ENCODE measurements at places on chromosomes 3 and 15.

DNA sequence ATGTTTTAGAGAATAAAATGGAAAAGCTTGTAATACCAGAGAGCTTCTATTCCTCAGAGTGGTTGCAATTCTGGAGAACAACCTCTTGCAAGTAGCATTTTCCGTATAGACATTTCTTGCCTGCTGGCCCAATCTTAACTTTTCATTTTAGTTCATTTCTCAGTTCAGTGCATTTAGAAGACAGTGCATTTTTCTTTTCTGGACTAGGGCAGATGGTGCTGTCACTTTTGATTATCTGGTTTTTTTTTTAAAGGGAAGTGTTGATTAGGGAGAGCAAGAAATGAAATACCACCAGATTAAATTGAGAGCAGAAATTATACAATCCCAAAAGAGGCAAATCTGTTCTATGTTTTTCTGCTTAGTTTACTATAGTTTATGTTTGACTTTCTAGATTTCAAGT is 172.7 kb downstream of the GHSR start:
- peaks cover 6% of the 10 kb centered on the region for H3K4me1 ChIP-seq
- H3K27me3 ChIP-seq, result no peaks in the 10 kb centered on the region
- peaks cover 12% of the 10 kb centered on the region for H3K36me3 ChIP-seq
- H3K4me3 ChIP-seq, result no peak overlapping the region
- H3K27ac ChIP-seq, result no peak overlapping the region

GRCh38 chr3:158269942-158270341 is 160.1 kb downstream of the RSRC1 start:
- H3K27me3 ChIP-seq, result no peaks in the 10 kb centered on the region
- no peaks in the 10 kb centered on the region for H3K4me1 ChIP-seq
- no peak overlapping the region for H3K27ac ChIP-seq
- H3K4me3 ChIP-seq, result no peak overlapping the region

DNA sequence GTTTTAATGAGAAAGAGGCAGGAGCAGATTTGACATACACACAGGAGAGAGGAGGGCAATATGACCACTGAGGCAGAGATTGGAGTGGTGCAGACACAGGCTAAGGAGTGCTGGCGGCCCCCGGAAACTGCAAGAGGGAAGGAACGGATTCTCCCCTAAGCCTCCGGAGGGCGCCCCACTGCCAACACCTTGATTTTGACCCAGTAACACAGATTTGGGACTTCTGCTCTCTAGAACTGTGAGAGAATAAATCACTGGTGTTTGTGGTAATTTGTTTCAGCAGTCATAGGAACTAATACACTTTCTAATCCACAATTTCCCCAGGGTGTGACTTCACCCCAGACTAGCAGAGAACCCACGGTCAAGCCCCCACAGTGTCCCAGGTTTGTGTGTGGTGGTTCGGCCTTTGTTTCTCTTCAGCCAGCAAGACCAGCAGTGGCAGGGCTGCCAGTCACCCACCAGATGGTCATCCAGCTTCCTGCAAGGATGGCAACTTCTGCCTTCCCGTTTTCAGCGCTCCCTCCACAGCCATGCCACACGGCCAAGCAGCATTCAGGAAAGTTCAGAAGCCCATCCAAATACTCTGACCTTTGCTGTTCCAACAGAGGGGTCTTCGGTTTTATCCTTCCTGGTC is 23.6 kb upstream of the TSPAN3 start:
- no peak for ATAC-seq
- no peaks in the 10 kb centered on the region for H3K27me3 ChIP-seq
- no peaks in the 10 kb centered on the region for H3K36me3 ChIP-seq
- H3K4me3 ChIP-seq, result no peak overlapping the region
- H3K4me1 ChIP-seq, result peaks cover 4% of the 10 kb centered on the region

DNA sequence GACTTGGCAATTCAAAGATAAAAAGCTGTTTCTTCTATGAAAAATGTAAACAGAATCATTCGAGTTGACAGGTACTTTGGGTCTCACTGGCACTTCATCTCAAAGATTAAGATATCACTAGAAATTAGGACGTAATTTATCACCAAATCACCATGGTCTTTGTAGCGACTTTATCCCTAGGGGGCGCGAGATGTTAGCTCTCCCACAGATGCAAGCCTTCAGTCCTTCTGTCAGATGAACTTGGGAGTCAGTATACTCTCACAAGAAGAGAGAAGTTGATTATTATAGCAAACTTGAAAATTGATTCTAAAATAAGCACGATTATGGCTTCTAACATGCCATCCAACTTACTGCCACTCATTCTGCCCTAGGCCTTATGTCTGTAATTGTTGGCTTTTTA is 150.3 kb downstream of the ALCAM start:
- no peak overlapping the region for H3K27ac ChIP-seq
- no peak for ATAC-seq
- peaks cover 4% of the 10 kb centered on the region for H3K4me1 ChIP-seq
- H3K36me3 ChIP-seq, result peaks cover 6% of the 10 kb centered on the region
- H3K4me3 ChIP-seq, result no peak overlapping the region

DNA sequence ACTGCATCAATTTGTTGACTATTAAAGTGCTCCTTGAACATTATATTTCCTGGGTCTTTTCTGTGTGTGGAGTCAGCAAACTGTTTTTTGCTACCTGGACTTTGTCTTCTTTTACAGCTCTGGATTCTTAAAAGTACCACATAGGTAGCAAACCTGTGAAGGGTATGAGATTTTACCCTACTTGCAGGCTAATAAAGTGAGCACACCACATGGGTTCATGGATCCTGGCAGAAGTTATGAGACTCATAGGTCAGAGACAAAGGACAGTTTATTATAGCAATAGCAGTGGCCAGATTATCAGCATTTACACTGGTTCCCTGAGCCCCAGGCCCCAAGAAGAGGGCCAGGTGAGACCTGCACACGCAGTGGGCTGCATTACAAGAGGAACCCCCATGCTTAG is 8.0 kb upstream of the SACM1L start:
- no peak for ATAC-seq
- H3K4me1 ChIP-seq, result peaks cover 22% of the 10 kb centered on the region
- H3K36me3 ChIP-seq, result peaks cover 47% of the 10 kb centered on the region
- H3K27me3 ChIP-seq, result no peaks in the 10 kb centered on the region

DNA sequence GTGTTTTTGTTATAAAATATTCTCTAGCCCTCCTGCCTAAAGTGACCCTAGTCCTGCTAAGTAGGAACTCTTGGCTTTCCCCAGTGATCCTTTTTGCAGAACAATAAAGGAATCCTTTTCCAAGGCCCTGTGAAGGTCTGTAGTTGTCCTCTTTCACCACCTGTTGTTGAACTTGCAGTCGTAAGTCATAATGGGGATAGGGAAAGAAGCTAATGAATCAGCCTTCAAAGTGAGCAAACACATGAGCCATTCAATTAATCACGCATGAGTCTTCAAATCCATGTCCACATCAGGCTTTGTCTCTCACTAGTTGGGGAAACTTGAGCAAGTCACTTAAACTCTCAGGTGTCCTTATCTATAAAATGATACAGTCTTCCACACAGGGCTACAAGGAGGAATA is 27.6 kb downstream of the ZNF860 start:
- H3K4me1 ChIP-seq, result peaks cover 25% of the 10 kb centered on the region
- peaks cover 36% of the 10 kb centered on the region for H3K36me3 ChIP-seq
- no peak for ATAC-seq

GRCh38 chr15:74786551-74787165 is 4.8 kb downstream of the CSK start:
- peak overlapping the region; percentile 91 for H3K4me3 ChIP-seq
- H3K27ac ChIP-seq, result peak overlapping the region; percentile 82
- H3K27me3 ChIP-seq, result no peaks in the 10 kb centered on the region
- no peak for ATAC-seq
- peaks cover 44% of the 10 kb centered on the region for H3K36me3 ChIP-seq

DNA sequence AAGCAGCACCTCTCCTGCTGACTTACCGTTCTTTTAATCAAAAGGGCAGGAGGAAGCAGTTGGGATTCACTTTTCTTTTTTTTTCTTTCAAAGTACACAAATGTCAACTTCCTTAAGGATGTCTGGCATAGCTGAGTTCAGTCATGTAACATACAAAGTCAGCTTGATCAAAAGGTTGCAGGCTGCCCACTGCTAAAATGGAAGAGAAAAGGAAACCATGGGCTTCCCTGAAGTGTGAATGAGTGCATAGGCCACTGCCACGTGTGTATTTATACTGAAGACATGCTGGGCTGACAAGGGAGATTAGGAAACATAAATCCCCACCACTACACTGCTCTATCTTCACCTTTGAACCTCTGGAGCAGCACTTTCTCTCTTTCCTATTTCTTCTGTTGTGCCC is 312.5 kb downstream of the TIGIT start:
- no peak overlapping the region for H3K4me3 ChIP-seq
- ATAC-seq, result no peak
- no peaks in the 10 kb centered on the region for H3K4me1 ChIP-seq
- no peaks in the 10 kb centered on the region for H3K36me3 ChIP-seq

DNA sequence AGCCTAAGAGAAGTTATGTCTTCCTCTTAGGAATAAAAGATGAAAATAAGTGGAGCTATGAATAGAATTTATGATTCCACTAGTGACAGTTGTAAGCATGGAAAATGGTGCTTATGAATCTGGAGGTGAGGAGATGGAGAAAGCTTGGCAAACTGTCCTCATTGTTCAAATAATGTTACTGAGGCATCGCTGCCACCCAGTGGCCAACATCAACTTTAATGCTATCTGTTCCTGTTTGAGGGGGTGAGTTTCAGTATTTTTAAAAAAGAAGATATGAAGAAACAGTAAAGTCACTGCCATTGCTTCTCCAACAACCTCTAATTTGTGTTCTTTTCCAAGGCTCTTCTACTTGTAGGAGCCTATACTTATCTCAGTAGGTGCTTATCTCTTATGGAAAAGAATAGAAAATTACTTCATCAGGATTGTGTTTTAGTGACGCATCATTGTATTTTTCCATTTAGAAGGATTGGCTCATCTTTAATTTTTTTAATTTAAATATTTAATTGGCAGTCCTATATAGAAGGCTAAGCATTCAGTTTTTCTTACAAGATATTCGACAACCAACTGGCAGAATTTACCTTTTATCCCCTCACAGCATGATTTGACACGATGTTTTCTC is 260.4 kb upstream of the P2RY1 start:
- no peaks in the 10 kb centered on the region for H3K27me3 ChIP-seq
- peak; percentile 62 for ATAC-seq
- no peaks in the 10 kb centered on the region for H3K36me3 ChIP-seq
- H3K4me3 ChIP-seq, result no peak overlapping the region
- H3K4me1 ChIP-seq, result peaks cover 9% of the 10 kb centered on the region

GRCh38 chr3:108103040-108103751 is 12.4 kb upstream of the CD47 start:
- no peak overlapping the region for H3K4me3 ChIP-seq
- peak overlapping the region; percentile 74 for H3K27ac ChIP-seq
- peaks cover 60% of the 10 kb centered on the region for H3K4me1 ChIP-seq
- no peaks in the 10 kb centered on the region for H3K36me3 ChIP-seq

DNA sequence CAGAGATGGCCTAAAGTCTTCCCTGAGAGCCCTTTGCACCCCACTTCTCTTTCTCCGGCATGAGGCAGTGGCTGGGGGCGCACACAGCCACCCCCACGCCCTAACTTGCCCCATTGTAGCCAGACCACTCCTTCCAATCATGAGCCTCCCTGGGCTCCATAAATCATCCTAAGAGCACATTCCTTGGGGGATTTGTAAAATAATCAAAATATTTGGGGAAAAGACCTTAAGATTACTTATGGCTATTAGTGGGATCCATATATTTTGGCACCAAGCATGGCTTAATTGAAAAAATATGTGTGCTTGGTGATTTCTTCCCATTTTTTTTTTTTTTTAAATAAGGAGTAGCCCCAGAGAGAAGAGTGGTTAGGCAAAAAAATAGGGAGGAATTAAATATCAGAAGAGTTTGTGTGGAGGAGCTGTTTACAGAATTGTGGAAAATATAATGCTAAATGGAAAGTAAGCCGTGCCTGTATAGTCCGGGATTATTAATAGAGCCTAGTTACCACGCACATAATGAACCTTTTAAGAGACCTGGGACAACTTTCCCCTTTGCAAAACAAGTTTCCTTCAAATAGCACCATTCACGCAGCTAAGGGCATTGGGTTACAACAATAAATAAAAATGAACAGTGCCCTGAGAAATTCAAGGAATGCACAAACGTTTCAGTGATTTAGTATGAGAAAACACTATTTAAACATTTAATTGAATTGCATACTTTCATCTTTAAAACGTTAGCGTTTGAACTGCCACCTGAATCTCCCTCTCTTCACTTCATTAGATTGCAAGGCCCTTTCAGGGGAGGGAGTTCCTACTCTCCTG is 46.1 kb downstream of the SMAD6 start:
- peaks cover 10% of the 10 kb centered on the region for H3K27me3 ChIP-seq
- H3K36me3 ChIP-seq, result no peaks in the 10 kb centered on the region
- H3K4me1 ChIP-seq, result no peaks in the 10 kb centered on the region
- no peak overlapping the region for H3K27ac ChIP-seq
- ATAC-seq, result no peak

DNA sequence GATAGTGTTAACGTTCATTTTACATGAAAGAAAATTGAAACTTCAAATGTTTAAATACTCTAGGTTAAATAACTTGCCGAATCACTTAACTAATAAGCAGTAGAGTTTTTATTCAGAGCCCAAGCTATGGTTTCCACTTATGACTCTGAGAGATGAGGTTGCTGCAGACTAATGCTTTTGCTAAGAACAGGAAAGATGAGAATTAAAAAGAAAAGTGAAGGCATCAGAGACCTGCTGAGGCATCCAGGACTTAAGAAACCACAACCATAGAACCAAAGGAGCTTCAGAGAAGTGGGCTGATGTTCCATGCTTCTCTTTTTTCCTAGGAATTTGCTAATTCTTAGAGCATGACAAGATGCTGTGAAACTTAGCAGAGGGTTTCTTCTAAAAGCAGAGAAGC is 9.5 kb downstream of the HMG20A start:
- no peaks in the 10 kb centered on the region for H3K27me3 ChIP-seq
- peaks cover 14% of the 10 kb centered on the region for H3K36me3 ChIP-seq
- H3K4me3 ChIP-seq, result no peak overlapping the region
- H3K27ac ChIP-seq, result peak overlapping the region; percentile 42
- ATAC-seq, result no peak

GRCh38 chr15:66102563-66103292 is 150.8 kb downstream of the MEGF11 start:
- no peak overlapping the region for H3K27ac ChIP-seq
- H3K4me1 ChIP-seq, result no peaks in the 10 kb centered on the region
- no peak for ATAC-seq
- H3K27me3 ChIP-seq, result peaks cover 44% of the 10 kb centered on the region

GRCh38 chr3:126569390-126569975 is 10.8 kb upstream of the C3orf22 start:
- no peak overlapping the region for H3K27ac ChIP-seq
- H3K36me3 ChIP-seq, result no peaks in the 10 kb centered on the region
- ATAC-seq, result no peak
- no peak overlapping the region for H3K4me3 ChIP-seq
- H3K27me3 ChIP-seq, result peaks cover 53% of the 10 kb centered on the region
- H3K4me1 ChIP-seq, result no peaks in the 10 kb centered on the region

DNA sequence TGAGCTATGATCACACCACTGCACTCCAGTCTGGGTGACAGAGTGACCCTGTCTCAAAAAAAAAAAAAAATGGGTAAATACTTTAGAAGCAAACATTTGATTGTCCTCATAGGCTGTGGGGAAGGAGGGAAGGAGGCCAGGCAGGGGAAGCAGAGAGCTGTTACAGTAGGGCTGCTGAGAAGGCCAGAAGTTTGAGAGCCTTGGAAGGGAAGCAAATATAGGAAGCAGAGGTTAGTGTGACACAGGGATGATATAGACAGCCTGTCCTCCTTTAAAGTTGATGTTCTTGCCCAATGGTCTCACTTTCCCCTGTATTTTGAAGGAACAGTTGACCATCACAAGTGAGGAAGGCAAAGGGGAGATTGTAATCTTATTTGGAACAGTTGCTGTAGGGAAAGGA is 5.3 kb upstream of the ALPK3 start:
- H3K27me3 ChIP-seq, result peaks cover 25% of the 10 kb centered on the region
- peaks cover 10% of the 10 kb centered on the region for H3K36me3 ChIP-seq
- no peak overlapping the region for H3K27ac ChIP-seq

GRCh38 chr15:75043509-75044257 is 20.3 kb downstream of the PPCDC start:
- ATAC-seq, result peak; percentile 35
- peak overlapping the region; percentile 2 for H3K4me3 ChIP-seq
- H3K4me1 ChIP-seq, result peaks cover 79% of the 10 kb centered on the region
- peaks cover 13% of the 10 kb centered on the region for H3K36me3 ChIP-seq
